ENCODE measurements at places on chromosomes 5 and 9. TPM values are rescaled to one million over a fixed set of nuclear protein-coding genes. Genes with fewer than 3 reads are reported as not detected.
A peak's percentile ranks its signal among the peaks of the same experiment; 100 is the strongest.

The GGTA1 gene
- total RNA-seq, result not detected

The ANAPC2 gene
- total RNA-seq, result 43.6 TPM

The PCSK5 gene
- 0.22 TPM for total RNA-seq

The NOTCH1 gene
- total RNA-seq, result 17.1 TPM

The NEURL1B gene
- total RNA-seq, result 1.9 TPM

The ZNF608 gene
- 0.62 TPM for total RNA-seq

The PRUNE2 gene
- total RNA-seq, result not detected

The CAMK4 gene
- total RNA-seq, result 3.8 TPM

The STC2 gene
- total RNA-seq, result 81.7 TPM

The DMRT2 gene
- not detected for total RNA-seq

The CMYA5 gene
- 0.30 TPM for total RNA-seq

The INSL4 gene
- not detected for total RNA-seq

The GRM6 gene
- total RNA-seq, result not detected

DNA sequence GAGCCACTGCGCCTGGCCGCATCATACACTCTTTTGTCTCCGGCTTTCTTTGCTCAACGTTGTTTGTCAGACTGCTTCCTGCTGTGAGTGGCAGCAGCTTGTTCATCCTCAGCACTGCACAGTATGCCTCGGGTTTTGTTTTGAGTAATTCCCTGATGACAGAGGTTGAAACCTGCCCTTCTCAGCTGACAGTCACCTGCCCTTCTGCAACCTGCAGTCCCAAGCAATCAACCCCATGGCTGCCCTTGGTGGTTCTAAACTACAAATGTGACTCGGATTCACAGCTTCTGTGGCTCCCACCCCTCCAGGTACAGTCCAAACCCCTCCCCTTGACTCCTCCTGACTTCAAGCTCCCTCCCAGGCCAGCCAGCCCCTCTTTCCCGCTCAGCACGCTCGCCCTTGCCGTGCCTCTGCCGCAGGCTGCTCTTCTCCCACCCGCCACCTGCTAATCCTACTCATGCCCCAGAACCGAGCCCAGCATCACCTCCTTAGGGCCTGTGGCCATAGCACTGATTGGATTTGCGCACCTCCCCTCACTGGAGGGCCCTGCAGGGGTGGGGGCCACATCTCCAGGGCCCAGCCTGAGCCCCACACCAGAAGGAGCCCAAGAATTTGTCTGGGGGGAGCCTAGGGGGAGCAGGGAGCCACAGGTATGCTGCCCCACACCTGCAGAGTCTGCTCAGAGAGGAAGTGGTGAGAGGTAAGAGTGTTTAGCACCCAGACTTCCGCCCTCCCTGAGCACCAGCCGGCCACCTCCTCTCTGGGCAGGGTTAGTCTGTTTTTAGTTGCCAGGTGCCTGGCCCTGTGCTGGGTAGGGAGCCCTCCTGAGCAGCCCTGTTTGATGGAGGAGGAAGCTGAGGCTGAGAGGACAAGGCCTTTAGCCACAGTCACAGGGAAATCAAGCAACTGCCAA lies 10.1 kb downstream of the EEIG1 start:
- DNase-seq, result no peak

- no peak for DNase-seq
Measured at GRCh38 chr9:131485728-131486422, 16.8 kb upstream of the POMT1 start.

GRCh38 chr5:173045474-173045873 lies 10.7 kb upstream of the CREBRF start:
- DNase-seq, result no peak

- peak; percentile 82 for DNase-seq
Measured at GRCh38 chr9:124267271-124267807, 9.6 kb downstream of the NEK6 start.

DNA sequence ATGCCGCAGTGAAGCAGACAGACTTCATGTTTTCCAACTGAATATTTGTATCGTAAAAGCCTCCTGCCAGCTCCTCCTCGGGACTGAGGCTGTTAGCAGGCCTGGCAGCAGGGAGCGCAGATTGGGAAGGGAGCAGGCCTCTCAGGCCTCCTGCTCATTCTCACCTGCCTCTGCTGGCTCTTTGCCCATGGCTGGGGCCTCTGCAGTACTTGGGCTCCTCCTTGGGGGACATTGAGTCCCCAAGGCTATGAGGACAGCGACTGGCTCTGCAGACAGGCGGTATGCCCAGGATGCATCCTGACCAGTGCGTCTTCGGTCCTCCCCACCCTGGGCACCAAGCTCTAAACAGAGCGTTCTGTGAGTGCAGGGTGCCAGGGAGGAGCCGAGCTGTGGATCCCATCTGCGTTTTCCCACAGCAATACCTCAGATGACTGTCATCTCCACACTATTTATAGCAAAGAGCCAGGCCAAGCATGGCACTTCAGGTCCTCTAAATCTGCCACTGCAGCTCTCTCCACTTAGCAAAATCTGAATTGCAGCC lies 38.7 kb downstream of the TSTD2 start:
- DNase-seq, result no peak

DNA sequence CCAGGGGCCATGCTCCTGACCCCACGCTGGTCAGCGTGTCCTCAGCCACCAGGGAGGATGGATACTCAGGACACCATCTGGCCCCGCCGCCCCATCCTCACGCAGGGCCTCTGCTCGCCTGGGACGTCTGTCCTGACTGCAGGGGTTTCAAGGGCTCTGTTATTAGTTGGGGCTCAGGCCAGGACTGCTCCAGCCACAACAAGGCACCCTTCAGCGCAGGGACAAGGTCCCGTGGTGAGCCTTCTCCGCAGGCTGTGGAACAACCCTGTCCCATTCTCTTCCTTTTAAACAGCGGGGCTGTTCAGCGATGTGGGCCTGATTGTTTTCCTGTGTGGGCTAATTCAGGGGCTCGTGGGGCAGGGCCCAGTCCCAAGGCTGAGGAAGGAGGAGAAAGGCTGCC lies 61.6 kb downstream of the SEMA4D start:
- DNase-seq, result no peak

- DNase-seq, result no peak
Measured at GRCh38 chr5:12636209-12636608, 732.0 kb upstream of the CTNND2 start.

DNA sequence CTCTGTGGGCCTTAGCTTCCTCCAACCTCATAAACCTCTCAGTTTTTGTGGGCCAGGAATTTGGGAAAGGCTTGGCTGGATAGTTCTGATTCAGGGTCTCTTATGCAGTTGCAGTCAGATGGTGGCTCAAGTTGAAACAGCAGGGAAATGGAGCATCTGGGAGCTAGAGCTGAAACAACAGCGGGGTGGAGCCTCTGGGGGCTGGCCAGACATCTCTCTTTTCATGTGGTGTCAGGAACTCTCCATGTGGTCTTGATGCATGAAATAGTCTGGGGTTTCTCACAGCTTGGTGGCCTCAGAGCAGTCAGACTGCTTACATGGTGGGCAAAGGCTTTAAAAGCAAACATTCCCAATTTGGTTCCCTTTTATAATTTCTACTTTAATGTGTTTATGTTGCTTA lies 13.5 kb downstream of the ZNF346 start:
- DNase-seq, result no peak

- DNase-seq, result no peak
Measured at GRCh38 chr5:170137694-170138214, 32.1 kb downstream of the FOXI1 start.

DNA sequence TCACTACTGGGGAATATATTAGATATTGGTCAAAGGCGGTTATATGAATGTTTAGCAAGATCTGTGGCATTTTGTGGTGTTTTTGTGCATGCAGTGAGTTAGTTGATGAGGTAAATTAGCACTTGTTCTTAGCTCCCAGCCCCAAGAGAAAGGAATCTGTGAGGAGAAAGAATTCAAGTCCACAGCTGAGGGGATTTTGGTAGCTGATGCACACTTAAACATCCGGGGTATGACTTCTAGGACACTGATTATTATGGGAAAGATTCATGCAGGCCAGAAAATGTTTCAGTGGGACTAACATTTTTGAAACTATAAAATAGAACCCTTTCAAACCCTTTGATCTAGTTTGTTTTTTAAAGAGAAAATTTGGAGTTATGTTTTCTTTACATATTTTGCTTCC lies 118.2 kb upstream of the RPS23 start:
- no peak for DNase-seq

GRCh38 chr5:124744170-124744971 lies 2.1 kb downstream of the ZNF608 start:
- no peak for DNase-seq

GRCh38 chr9:76756268-76756640 lies 8.0 kb upstream of the PCA3 start:
- peak; percentile 21 for DNase-seq

- peak; percentile 11 for DNase-seq
Measured at GRCh38 chr5:14365831-14366430, 215.7 kb upstream of the OTULINL start.

DNA sequence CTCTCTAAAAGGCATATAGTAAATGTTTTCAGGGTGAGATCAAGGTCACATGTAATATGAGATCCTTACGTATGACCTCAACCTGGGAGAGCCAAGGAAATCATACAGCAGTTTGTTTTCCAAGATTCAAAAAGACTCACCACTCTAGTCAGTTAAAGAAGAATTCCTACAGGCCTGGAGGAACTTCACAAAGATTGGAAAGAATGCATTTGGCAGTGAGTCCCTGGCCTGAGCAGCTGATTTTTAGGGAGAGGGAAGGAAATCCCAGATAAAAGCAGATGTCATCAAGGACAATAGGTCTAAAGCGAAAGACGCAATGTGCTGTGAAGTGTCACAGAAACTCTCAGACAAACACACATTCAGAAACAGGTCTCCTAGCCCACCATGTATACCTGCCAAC lies 424.0 kb upstream of the ZNF462 start:
- no peak for DNase-seq

DNA sequence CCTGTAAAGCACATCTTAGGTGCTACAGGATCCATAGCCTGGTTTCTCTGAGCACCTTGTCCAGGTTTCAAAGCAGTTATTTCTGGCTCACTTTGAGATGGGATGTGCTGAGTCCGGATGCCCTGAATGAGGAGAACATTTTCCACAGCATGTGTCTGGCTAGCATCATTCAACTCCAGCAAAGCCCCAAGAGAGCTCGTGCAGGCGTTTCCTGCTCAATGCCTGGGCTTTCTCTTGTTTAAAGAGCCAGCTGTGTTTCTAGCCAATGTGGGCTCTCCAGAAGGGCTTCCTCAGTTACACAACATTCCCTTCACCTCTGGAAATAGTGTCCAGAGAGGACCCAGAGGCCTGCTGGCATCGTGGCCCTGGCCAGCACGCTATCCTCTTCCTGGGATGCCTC lies 411.7 kb downstream of the DMAC1 start:
- DNase-seq, result no peak

- no peak for DNase-seq
Measured at GRCh38 chr9:22215521-22215920, 206.4 kb upstream of the CDKN2B start.

DNA sequence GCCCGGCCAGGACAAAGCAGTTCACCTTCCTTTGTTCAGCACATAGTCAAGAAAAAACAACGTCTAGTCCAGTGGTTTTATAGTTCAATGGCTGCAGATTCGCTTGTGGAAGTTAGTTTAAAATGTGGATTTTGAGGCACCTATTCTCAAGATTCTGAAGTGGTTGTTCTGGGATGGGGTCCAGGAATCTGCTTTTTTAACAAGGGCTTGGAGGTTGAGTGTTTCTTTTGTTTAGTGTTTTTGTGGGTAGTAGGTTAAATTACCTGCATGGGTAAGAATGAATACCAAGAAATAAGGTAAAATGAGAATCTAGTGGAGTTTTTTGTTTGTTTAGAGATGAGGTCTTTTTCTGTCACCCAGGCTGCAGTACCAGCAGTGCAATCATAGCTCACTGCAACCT lies 28.4 kb upstream of the NADK2 start:
- no peak for DNase-seq

GRCh38 chr5:103480246-103480645 lies 82.3 kb downstream of the NUDT12 start:
- DNase-seq, result no peak

GRCh38 chr5:81334304-81335061 lies 33.1 kb downstream of the ZCCHC9 start:
- no peak for DNase-seq

GRCh38 chr9:105842023-105842644 lies 147.8 kb downstream of the TMEM38B start:
- peak; percentile 37 for DNase-seq

- no peak for DNase-seq
Measured at GRCh38 chr5:103463261-103463660, 99.3 kb downstream of the NUDT12 start.

- DNase-seq, result no peak
Measured at GRCh38 chr5:98292496-98292895, 481.0 kb upstream of the RGMB start.

GRCh38 chr5:80246001-80246758 lies 9.7 kb downstream of the SERINC5 start:
- DNase-seq, result peak; percentile 16

- DNase-seq, result peak; percentile 41
Measured at GRCh38 chr9:127567035-127567729, 44.9 kb upstream of the STXBP1 start.

DNA sequence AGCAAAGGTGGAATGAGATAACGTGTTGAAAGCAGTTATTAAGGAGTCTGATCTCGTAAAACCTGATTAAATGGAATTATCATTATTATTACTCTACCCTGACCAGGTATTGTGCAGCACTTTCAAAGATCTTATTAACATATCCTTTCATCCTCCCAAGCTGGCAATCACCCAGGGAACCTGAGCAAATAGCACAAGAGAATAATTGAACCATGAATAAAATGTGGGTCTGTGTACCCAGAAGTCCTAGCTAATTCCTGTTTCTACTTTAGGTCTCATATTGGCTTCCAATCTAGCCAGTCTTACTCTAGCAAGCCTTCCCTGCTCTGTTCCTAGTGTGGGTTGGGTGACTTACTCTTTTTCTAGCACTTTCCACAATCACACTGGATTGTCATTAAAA lies 162.2 kb upstream of the STK32A start:
- no peak for DNase-seq

Measured in HFFc6 (cell line).